Bladder microvascular endothelial cell (primary cell): ENCODE measurements at places on chromosomes 16 and 17. TPM values are rescaled to one million over a fixed set of nuclear protein-coding genes. Genes with fewer than 3 reads are reported as not detected.

Gene DYNLRB2
- total RNA-seq, result 0.69 TPM in 1 of 2 replicates, not detected in the other

Gene VPS4A
- 28.5 and 32.3 TPM in 2 replicates for total RNA-seq

Gene ZPBP2
- total RNA-seq, result not detected in 2 replicates

Gene MMP28
- total RNA-seq, result 11.0 and 11.3 TPM in 2 replicates

Gene WFDC1
- 0.32 TPM in 1 of 2 replicates, not detected in the other for total RNA-seq

Gene PRSS33
- total RNA-seq, result not detected in 2 replicates

Gene LDHD
- 0.94 and 0.97 TPM in 2 replicates for total RNA-seq

Gene TP53TG3B
- total RNA-seq, result not detected in 2 replicates

Gene MPP3
- total RNA-seq, result 3.4 and 6.3 TPM in 2 replicates

Gene VWA3A
- total RNA-seq, result not detected in 2 replicates

Gene KIF2B
- total RNA-seq, result not detected in 2 replicates

Gene CACNG4
- not detected in 2 replicates for total RNA-seq

Gene C1QL1
- 0.31 TPM in 1 of 2 replicates, not detected in the other for total RNA-seq

Gene TMEM238L
- not detected in 2 replicates for total RNA-seq

Gene TMEM88
- 24.5 and 132 TPM in 2 replicates for total RNA-seq

Gene ALOX15
- total RNA-seq, result not detected in 2 replicates

Gene RASL10B
- total RNA-seq, result 0.57 TPM in 1 of 2 replicates, not detected in the other

Gene SYNRG
- total RNA-seq, result 9.9 and 32.2 TPM in 2 replicates

Gene GABARAP
- total RNA-seq, result 86.0 and 116 TPM in 2 replicates

Gene SLFN14
- not detected in 2 replicates for total RNA-seq

Gene PRKCB
- total RNA-seq, result not detected in 2 replicates

Gene CCDC200
- not detected in 2 replicates for total RNA-seq

Gene CBX4
- 7.0 and 8.9 TPM in 2 replicates for total RNA-seq

Gene STAT5A
- 28.2 and 36.4 TPM in 2 replicates for total RNA-seq

Gene SHISA6
- total RNA-seq, result not detected in 2 replicates

Gene ARL5C
- not detected in 2 replicates for total RNA-seq

Gene GPR139
- total RNA-seq, result not detected in 2 replicates
